ENCODE measurements at places on chromosomes 7 and 10.

DNA sequence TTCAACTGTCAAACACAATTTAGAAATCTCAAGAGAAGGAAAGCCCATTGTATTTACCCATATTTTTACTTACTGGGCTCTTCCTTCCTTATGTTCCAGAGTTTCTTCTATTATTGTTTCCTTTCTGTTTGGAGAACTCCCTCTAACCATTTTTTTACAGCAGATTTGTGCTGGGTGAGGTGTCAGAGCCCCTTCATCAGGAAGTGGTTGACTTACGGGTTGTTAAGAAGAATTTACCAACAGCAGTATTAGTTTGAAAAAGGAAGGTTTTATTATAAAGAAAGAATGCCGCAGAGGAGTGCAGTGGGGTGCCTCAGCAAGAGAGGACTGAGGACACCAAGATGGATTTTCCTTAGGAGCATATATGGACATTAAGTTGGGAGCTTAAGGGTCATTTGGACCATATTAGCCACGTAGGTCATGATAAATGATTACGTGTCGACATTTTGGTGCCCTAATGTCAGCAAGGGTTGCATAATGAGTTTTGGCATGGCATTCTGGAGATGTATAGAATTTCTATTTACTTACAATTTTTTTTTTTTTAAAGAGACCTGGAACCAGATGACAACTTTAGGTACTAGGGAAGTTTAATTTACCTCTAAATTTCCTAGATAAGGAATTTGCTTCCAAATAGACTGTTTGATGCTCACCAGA, 6.3 kb upstream of the TBATA start:
- DNase-seq: no peak

DNA sequence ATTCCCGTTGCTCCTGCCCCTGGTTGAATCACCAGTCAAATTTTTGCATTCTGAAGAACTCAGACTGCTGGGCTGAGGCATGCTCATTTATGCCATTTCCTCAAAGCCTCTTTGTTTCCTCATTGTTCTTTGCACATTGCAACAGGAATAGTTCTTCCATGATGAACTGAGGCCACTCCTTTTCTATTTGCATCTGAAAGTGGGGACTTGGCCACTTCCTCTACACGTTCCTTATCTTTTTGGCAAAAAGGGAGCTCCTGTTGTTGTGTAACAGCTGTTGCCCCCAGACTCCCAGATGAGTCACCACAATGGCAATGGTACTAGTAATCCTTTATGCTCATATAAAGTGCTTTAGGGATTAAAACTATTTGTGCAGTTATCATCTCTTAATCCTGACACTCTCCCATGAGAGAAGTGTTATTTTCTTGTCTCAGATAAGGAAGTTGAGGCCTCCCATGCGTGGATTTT, 20.1 kb upstream of the ITPRID1 start:
- DNase-seq: no peak

DNA sequence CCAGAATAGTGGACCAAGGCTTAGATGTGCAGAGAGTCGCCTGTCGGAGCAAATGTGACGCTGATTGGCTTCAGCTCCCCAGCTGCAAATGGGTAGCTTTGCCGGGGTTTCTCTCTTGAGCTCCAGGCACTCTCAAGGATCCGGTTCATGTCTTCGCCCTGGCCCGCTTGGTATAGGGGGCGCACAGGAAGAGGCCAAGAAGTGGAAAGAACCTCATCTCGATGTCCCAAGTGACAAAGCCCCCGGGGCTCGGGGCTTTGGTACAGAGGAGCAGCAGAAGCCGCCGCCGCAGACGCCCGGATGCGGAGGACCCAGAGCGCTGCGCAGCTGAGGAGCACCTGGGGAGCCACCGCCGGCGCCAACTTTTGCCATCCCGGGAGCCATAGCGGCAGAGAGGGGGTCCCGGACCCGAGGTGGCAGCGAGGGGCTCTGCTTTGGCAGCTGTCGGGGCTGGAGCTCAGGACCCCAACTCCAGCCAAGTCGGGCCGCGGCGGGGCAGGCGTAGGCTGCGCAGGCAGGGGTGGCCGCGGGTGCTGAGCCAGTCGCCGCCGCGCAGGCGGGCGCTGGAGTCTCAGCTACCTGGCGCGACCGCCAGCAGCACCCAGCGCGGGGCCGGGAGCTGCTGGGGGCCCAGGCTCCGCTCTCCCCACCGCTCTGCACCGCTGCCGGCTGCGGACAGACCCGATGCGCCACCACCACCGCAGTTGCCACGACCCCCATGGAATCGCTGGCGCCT, 466.6 kb downstream of the XPNPEP1 start:
- DNase-seq: no peak

DNA sequence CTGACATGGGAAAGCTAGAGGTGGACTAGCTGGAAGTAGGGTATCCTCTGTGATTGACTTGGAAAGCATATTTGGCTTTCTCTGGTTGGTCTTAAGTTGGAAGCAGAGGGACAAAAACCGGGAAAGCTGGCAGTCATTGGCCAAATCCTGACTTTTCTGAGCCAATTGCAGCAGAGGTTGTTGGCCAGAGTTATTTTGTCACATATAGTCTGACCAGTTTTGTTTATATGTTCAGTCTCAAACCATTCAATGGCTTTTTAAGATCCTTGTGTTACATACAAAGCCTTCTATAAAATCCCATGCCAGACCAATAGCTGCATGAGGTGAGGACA, 6.3 kb downstream of the CFAP69 start:
- no peak for DNase-seq

DNA sequence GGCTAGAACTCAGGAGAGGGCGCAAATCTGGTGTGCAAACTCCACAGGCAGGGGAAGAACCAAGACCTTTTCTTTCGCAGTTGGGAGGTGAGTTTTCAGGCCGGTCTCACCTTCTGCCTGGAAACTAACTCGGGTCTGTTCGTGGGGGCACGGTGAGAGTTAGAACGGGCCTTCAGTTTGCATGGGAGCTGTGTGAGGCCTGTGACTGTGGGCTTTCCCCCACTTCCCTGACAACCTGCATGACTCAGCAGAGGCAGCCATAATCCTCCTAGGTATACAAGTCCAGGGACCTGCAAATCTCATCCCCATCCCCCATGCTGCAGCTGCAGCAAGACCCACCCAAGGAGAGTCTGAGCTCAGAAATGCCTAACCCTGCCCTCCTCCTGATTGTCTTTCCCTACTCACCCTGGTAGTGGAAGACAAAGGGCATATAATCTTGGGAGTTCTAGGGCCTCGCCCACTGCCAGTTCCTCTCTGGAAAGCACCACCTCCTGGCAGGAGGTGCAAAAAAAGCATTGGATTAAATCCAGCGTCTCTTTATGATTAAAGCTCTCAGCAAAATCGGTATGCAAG, 194.9 kb upstream of the ETV1 start:
- DNase-seq: no peak

DNA sequence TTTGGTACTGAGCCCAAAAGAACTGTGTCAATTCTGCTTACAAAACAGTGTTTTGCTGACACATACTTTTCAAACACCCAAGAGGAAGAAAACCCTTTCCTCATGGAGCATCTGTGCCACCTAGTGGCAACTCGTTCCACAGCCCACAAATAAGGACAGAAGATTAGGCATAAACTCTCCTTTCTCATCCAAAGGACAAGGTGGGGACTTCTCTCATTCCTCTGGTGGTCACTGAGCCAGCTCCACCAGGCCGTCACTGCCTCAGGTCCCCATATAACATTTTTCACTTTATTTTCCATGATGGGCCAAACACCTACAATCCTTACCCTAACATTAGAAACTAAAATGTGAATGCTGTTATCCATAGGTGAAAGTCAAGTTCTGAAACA, 76.9 kb downstream of the RNF216 start:
- DNase-seq: peak; percentile 92

DNA sequence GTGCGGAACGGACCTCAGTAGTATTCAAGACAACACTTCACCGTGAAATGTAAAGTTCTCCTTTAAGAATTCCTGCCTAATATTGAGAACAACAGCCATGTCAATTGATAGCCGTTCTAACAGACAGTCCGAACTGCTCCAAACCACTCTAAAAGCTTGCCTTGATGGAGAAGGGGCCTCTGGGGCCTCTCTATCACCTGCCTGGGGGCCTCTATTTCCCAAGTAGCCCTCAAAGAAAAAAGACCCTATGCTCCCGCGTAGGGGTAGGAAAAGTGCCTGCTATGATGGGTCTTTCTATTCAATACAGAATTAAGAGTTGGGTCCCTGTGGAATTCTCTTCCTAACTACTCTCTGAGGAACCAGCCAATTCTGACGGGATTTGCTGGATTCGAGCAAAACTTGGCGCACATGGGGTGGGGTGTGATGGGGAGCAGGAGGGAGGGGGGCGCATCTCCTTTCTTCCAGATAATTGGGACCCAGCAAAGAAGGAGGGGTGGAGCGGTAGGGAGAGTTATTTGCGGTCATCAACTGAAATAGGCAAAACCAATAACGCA, 8.3 kb upstream of the DLX6 start:
- no peak for DNase-seq

- DNase-seq: no peak
These were observed 1.0 kb downstream of the ACSL5 start for GRCh38 chr10:112374724-112375541.

DNA sequence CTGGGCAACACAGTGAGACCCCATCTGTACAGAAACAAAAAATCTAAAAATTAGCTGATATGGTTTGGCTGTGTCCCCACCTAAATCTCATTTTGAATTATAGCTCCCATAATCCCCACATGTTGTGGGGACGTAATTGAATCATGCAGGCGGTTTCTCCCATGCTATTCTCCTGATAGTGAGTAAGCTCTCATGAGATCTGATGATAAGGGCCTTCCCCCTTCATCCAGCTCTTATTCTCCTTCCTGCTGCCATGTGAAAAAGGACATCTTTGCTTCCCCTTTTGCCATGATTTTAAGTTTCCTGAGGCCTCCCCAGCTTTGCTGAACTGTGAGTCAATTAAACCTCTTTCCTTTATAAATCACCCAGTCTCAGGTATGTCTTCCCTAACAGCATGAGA, 136.5 kb downstream of the SFMBT2 start:
- DNase-seq: no peak

DNA sequence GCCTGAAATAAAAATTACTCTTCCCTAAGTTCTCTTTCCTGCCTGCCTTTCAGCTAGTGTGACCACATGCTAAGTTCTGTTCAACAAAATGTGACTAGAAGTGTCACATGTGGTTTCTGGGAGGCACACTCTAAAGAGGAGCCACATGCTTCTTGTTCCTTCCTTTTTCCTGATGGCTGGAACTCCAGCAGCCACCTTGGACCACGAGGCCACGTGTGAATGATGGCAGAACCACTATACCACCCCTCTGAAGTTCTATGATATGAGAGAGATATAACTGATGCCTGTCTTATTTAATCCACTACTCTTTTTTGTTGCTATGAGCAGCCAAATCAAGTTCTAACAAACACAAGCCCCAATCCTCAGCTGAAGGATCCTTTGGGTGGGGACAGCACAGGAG, 8.1 kb downstream of the PODXL start:
- no peak for DNase-seq

DNA sequence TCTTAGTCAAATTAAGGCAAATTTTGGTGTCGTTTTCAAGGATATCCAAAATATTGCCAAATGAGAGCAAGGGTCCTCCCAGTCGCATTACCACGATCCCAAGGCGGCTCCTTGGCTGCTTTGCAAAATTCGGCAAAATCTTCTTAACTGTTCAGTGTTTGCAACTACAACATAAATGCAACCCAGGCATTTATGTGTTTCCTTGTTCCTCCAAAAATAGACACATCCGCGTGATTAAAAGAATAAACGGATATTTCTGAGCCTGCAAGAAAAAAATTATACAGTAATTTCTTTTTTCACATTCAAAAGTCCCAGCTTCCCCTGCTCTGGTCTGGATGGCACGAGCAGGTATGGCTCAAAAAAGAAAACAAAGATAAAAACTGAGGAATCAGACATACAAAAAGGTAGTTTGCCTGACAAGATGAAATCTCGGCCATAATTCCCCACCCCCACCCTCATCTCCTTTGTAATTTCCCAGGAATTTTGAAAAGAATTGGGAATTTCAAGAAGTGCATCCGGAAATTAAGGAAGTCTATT, 6.0 kb downstream of the SKIDA1 start:
- DNase-seq: no peak

GRCh38 chr7:43249823-43250145, 137.3 kb downstream of the HECW1 start:
- no peak for DNase-seq

DNA sequence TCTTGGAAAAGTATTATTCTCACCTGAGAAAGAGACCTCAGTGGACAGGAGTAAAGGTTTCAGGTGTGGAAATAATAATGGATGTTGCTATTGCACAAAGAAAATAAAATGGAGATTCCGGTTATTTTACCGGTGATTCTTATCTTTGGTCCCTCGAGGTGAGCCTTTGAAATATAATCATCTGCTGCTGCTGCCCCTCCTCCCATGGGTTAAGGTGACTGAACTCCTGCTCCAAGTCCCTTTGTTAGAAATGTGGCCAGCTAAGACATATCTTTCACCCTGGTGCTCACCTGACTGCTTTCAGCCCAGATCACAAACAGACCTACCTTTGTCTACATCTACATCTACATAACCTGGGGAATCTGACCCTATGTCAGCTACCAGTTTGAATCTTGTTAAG, 5.7 kb downstream of the CUBN start:
- DNase-seq: no peak

GRCh38 chr10:35925493-35925892, 283.4 kb upstream of the FZD8 start:
- DNase-seq: no peak

DNA sequence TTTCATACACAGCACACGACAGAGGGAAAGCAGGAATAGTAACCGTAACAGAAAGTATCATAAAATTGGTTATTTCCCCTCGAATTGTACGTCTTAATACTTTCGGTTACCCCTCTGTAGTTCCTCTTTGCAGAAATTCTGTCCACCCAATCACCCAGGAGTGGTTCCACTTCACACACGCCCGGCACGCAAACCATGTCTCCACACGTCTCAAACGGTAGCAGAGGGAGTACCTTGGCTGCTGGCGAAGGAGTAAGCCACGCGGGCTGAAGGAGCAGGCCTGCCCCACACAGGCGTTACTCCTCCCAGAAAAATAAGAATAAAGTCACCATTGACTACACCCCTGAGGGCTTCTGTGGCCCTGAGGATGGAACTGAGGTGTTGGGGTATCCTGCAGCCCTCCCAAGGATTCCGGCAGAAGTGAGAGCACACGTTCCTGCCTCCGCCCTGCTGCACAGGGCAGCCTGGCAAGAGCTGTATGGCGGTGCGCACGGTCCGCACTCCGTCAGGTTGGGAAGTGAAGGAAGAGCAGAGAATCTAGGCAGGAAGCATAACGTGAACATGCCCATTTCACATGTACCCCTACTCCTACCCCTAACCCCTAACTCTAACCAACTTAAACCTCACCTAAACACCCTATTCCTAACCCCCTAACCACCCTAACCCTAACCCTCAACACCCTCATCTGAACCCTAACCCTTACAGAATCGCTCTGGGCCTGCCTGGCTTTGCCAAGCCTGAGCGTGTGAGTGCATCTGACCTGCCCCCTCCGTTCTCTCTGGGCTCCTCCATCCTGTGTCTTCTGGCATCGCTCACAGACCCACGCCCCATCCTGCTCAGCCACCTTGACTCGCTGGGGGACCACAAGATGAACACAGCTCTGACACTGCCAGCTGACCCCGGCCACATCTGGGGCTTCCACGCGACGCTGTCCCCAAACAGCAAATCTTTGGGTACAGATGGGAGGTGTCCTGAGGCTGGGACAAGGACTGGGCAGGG, 18.2 kb downstream of the GPR146 start:
- DNase-seq: no peak

All from midbrain (tissue), 1 donor.